ENCODE measurements at places on chromosomes 1 and 21.

GRCh38 chr1:206570529-206570928 is 41.7 kb downstream of the EIF2D start:
- DNase-seq = no peak

DNA sequence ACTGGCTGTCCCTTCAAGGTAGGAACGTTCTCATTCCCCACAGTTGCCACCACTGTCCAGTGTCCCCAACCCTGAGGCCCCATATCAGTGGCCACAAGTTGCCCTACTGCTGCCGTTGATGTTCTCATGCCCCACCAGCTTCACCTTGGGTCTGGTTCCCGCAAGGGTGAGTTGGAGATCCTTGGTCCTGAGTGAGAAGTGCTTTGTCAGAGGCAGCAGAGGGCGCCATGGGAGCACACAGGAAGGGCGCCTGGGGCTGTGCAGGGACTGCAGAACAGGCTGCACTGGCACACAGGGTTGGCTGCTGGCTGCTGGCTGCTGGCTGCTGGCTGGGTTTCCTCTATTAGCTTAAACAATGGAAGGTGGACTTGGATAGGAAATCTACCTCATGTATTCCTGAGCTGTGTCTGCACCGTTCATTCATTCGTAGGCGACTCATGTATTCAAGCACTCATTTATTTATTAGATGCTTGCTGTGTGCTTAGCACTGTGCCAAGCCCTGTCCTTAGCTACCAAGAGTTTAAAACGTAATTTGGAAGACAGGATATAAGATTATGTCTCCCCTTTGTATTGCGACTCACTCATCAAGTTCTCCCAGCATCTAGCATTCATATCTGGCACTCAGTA is 2.1 kb upstream of the S100A9 start:
- peak; percentile 67 for DNase-seq

DNA sequence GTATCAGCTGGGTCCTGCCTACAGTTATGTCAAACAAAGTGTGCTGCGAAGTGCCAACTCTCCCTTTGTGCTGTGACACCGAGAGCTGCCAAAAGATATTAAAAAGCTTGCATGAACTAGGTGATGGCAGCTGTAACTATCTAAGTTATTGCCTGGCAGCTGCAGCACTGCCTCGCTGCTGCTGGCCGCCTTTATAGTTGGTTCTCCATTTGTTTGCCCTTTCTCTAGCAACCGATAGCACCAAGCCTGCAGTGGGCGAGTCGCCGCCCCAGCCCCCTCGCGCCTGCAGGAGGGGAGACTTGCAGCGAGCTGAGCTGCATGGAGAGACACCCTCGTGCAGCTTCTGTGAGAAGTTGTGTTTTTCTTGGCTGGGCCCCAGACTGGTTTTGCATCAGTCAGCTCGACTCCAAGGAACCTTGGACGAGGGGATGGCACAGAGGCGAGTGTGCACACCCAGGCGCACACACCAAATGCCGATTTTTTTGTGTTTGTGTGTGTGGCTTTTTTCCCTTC is 330.6 kb downstream of the RPS6KC1 start:
- DNase-seq = no peak

- peak; percentile 81 for DNase-seq
Observed at GRCh38 chr1:229714964-229715603, 89.0 kb downstream of the URB2 start.

DNA sequence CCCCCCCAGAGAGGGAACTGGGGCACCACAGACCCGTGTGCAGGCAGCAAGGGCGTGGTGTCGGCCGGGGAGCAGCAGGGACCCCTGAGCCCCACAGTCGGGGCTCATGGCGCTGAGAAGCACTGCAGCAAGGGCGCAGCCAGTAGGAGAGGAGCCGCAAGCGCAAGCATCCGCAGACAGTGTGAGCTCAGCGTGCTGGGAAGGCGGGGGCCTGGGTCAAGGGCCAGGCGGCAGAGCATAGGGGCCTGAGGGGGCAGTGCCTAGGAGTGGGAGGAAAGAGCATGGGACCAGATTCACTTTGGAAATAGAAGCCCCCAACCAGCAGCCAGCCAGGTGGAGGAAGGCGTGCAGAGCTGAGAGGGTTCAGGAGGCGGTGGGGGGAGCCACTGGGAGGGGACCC is 6.7 kb upstream of the KCNAB2 start:
- DNase-seq = no peak

GRCh38 chr1:80076469-80076868 is 1069.9 kb upstream of the ADGRL4 start:
- no peak for DNase-seq

DNA sequence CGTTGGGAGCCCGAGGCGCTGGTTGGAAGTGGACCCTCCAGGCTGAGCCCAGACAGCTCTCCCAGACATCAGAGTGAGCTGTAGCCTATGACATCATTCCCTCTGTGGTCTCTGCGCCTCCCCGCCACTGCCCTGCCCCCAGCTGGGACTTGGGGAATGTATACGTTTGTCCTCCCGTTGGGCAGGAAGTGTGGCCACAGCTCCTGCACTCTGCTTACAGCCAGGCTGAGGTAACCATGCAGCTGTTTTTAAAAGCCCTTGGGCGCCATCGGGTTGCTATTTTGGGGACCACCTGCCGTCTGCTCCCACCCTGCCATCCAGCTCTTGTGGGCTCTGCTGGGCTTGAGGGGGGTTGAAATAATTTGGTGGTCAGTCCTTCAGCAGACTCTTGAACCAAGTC is 7.8 kb downstream of the VASH2 start:
- DNase-seq = peak; percentile 54

DNA sequence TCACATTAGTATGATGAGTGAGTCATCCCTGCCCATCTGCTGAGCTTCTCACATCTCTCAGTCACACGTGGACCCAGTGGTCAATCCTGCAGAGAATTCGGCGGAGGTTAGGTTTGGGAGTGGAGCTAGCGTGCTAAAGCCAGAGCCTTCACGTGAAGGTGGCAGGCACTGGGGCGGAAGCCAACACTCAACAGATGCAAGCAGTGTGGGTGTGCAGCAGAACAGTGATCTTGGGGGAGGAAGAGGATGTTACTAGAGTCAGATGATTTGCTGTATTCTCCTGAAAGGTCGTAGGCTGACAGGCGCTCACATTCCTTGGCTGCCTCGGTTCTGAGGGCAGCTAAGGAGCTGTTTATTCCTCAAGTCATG is 6.7 kb downstream of the C1orf115 start:
- DNase-seq = no peak

GRCh38 chr1:220631238-220631815 is 58.8 kb upstream of the C1orf115 start:
- no peak for DNase-seq

DNA sequence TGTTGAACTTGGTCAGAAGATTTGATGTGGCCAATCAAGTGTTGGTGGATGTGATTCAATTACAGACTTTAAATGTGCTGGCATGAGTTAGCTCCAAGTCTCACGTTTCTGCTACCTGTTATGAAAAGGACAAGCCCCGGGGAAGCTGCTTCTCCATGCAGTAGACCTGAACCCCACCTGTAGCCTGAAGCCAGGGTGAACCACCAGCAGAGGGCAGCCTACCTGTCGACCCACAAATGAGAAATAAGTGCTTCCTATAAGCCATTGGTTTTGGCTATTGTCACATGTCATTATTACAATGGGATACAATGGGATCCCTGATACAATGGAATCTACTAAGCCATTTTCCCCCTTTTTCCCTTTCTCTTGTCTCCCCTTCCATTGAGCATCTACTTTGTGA is 230.2 kb downstream of the PRDM2 start:
- DNase-seq = no peak

Measured in activated effector memory CD4-positive, alpha-beta T cell treated with anti-CD3 and anti-CD28 coated beads, Interleukin-2, amount 50 U/mL, for 16 hours (primary cell).